ENCODE measurements at places on chromosomes 16 and 17. TPM values are rescaled to one million over a fixed set of nuclear protein-coding genes. Genes with fewer than 3 reads are reported as not detected.

The ZC3H18 gene
- total RNA-seq, result 24.2 TPM

The CUEDC1 gene
- total RNA-seq, result 14.7 TPM

- H3K27me3 ChIP-seq, result no peaks in the 10 kb centered on the region
- H3K4me3 ChIP-seq, result no peak overlapping the region
- H3K36me3 ChIP-seq, result no peaks in the 10 kb centered on the region
- H3K4me1 ChIP-seq, result no peaks in the 10 kb centered on the region
These were observed 68.5 kb downstream of the YPEL2 start for GRCh38 chr17:59399914-59400313.

The CDH3 gene
- total RNA-seq, result 3.9 TPM

The TMEM88 gene
- 13.8 TPM for total RNA-seq

- H3K27ac ChIP-seq, result no peak overlapping the region
- no peaks in the 10 kb centered on the region for H3K4me1 ChIP-seq
- DNase-seq, result no peak
- H3K36me3 ChIP-seq, result no peaks in the 10 kb centered on the region
- H3K4me3 ChIP-seq, result no peak overlapping the region
- no peaks in the 10 kb centered on the region for H3K27me3 ChIP-seq
These were observed 94.3 kb upstream of the ASIC2 start for GRCh38 chr17:33387406-33387805.

The TOB1 gene
- total RNA-seq, result 18.2 TPM

DNA sequence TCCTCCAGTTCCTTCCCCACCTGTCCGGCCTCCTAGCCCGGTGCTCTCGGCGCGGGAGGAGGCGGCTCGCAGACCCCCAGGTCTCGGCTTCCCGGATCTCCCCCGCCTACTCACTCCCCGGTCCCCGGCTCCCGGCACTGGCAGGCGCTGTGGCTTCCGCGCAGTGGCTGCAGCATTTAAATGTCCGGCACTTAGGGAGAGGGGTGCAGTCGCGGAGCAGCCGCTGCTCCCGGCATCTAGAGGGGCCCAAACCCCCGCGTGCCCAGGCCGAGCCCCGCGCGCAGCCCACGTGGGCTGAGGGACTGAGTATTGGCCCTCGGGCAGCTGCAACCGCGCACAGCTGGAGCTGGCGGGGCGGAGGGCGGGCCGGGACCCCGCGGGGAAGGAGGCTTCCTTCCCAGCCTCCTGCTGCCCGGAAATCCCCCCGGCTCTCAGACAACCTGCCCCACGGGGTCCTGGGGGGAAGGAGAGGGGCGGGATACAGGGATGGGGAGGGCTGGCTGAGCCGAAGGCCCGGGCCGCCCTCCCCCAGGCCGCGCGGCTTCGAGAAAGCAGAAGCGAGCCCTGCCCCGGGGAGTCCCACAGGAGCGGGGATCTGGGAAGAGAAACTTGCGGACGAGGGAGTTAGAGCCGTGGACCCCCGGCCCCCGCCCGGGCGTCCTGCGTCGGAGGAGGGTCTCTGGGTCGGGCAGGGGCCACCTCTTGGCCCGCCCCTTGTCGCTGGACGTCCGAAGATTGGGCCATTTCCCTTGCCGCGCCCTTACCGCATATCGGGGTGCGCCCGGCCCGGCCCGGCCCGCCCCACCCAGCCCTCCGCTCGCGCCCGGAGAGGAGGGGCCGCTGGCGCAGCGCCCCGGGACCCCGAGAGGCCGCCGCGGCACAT, at the start of gene MMP25:
TSS of gene MMP25 (plus strand) at position 804 of the 883 bp plus-strand sequence. CDS start 357 bp downstream, outside the sequence.
- no peaks in the 10 kb centered on the region for H3K36me3 ChIP-seq
- peaks cover 97% of the 10 kb centered on the region for H3K27me3 ChIP-seq
- no peak within 1 kb of the TSS for H3K27ac ChIP-seq

- no peak overlapping the region for H3K27ac ChIP-seq
- no peaks in the 10 kb centered on the region for H3K36me3 ChIP-seq
- H3K4me3 ChIP-seq, result no peak overlapping the region
- peaks cover 92% of the 10 kb centered on the region for H3K27me3 ChIP-seq
These were observed 3.5 kb downstream of the CORO6 start for GRCh38 chr17:29619251-29619650.

Measured in neural progenitor cell (in vitro differentiated cells).